ENCODE measurements at places on chromosomes 2 and 18.

DNA sequence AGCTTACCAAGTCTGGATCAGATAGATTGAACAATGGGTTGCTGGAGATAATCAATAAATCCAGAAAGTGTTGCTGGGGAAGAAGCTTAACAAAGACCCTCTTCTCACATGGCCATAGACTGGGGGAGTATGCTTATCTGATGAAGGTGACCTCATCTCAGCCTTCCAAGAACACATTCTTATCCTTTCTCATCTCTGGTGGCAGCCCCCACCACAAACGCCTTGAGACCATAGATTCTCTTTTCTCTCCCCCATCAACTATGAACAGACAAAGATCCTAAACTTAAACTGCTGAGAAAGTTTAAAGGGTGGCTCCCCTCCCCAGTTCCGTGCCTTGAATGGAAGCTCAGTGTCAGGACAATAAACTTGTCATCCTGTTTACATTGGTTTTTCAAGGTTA is 428.7 kb upstream of the TRIB2 start:
- no peak for DNase-seq

DNA sequence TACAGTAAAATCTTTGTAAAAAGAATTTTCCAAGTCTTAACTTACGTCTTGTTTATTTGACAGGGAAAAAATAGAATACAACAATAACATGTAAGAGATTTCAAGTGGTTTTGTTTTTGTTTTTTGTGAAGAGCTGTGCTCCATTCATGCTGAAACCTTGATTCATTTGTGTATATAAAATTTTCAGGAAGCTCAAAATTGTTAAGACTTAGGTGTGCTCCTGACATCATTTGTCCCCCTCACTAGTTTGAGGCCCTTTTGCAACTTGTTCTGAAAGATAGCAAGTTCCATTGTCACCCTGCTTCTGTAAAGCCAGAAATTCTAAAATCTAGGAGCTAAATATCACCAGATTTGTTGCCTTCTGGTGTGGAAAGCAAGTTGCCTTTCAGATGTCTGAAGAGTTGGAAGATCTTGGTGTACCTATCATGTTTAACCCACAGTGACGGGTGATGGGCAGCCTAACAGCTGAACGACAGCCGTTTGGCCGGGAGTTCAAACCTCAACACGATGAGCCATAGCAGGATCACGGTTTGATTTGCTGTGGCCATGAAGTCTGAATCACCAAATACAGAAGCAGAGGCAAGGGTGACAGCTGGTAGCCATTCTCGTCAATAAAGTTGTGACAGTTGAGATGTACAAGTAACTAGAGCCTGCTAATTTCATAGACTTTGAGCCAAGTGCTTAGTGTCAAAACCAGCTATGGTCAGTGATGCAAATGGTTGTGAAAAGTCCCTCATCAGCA is 205.5 kb upstream of the SP5 start:
- DNase-seq = peak; percentile 39

DNA sequence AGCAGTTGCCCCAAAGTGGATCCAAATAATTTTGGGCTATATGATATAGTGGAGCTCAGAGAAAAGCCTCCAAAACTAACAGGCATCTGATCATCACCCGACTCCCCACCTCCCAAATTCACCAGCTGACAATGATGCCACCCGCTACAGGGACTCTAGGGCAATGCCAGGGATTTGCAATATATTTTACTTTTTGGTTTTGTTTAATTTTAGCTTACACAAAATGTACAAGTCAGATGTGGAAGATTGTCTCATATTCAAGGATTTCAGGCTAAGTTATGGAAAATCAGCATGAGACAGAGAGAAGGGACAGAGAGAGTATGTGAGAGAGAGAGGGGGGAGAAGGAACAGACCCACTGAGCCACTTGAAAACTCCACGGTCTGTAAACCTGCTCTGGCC is 187.4 kb downstream of the TMEM247 start:
- no peak for DNase-seq

GRCh38 chr2:45930396-45930792 is 278.9 kb downstream of the PRKCE start:
- no peak for DNase-seq

DNA sequence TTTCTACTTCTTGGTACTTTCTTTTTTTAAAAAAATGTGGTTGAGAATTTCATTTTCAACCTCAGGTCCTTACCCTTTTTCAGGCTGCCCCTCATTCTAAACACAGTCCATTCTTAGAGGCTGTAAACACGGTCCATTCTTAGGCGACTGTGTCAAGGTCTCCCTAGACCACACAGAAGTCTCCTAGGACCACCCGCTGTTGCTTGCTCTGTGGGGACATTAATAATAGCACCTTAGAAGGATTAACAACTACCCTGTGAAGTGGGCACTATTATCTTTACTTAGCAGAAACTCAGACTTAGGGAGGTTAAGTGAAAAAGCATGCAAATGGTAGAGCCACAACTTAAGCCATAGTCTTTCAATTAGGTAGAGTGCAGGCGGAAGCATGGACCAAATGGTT is 91.7 kb downstream of the RBMS1 start:
- no peak for DNase-seq

- DNase-seq = peak; percentile 94
These were observed 27.0 kb upstream of the CASP8 start for GRCh38 chr2:201233192-201233811.

Data from activated CD4-positive, alpha-beta memory T cell treated with anti-CD3 and anti-CD28 coated beads for 36 hours (primary cell).